ENCODE measurements at places on chromosomes 4 and X.

GRCh38 chr4:134326866-134327265, 125.3 kb upstream of the PABPC4L start:
- no peak for DNase-seq

GRCh38 chr4:138330531-138330930, 88.4 kb upstream of the SLC7A11 start:
- DNase-seq, result no peak

DNA sequence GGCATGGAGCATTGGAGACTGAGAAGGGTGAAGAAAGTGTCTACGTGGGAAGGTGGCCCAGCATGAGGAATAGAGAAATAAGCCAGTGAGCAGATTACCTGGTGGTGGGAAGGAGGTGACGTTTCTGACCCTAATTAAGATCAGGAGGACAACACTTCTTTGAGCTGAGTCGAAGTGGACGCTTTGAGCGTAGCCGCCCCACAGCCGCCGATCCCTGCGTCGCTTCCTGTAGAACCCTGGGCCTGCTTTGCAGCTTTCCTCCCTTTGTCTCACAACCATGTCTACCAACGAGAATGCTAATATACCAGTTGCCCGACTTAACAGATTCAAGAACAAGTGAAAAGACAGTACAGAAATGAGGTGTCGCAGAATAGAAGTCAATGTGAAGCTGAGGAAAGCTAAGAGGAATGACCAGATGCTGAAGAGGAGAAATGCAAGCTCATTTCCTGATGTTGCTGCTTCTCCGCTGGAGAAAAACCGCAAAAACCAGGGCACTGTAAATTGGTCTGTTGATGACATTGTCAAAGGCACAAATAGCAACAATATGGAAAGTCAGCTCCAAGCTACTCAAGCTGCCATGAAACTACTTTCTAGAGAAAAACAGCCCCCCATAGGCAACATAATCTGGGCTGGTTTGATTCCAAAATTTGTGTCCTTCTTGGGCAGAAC, 6.4 kb upstream of the ANTXR2 start:
- no peak for DNase-seq

DNA sequence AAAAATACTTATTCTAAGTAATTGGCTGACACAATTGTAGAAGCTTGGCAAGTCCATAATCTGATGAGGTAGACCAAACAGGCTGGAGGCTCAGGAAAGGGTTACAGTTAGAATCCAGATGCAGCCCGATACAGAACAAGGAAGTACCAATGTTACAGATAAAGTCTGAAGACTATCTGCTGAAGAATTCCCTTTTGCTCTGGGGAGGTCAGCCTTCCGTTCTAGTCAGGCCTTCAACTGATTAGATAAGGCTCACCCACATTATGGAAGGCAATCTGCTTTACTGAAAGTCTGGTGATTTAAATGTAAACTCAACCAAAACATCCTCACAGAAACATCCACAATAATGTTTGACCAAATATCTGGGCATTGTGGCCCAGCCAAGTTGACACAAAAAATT, 7.4 kb upstream of the DYNLT3 start:
- DNase-seq, result no peak

GRCh38 chrX:139297638-139298037, 232.9 kb upstream of the F9 start:
- DNase-seq, result no peak

GRCh38 chrX:17411205-17411604, 36.2 kb downstream of the NHS start:
- DNase-seq, result no peak

- no peak for DNase-seq
These were observed 216.4 kb downstream of the TECRL start for GRCh38 chr4:64192731-64193412.

DNA sequence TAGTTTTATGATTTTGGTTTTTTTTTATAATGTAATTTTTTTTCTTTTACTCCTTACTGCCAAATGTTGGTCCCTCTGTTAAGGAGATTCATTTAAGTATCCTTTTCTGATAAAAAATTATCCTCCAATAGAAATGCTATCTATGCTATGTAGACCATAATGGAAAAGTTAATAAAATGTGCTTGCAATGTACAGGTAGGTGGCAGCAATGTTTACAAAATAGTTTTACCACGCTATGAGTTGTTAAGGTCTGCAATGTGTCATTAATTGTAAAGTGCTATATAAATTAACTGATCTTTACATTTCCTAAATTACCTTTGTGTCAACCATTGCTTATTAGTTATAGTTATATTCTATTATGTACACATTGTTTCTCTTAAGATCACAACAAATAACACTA, 3.8 kb upstream of the CENPC start:
- DNase-seq, result no peak

DNA sequence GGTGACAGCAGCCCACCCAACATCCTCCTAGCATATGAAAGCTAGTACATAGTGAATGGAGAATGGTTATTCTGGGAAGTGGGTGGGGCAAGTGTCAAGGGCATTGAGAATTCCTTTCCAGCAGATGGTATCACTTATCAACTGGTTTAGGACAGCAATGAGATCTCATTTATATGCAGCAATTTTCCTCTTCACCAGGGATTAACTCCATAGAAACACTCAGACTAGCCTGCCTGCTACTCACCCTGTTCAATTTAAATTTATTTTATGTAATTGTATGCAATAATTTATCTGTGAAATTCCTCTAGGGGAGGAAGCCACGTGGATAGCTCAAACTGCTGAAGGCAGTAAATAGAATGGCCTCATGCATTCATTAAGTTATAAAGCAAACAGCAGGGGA, 101.6 kb upstream of the MID1IP1 start:
- no peak for DNase-seq

GRCh38 chrX:70172221-70172620, 5.1 kb upstream of the DGAT2L6 start:
- no peak for DNase-seq

GRCh38 chrX:153933748-153934147, 1.1 kb downstream of the NAA10 start:
- DNase-seq, result no peak

DNA sequence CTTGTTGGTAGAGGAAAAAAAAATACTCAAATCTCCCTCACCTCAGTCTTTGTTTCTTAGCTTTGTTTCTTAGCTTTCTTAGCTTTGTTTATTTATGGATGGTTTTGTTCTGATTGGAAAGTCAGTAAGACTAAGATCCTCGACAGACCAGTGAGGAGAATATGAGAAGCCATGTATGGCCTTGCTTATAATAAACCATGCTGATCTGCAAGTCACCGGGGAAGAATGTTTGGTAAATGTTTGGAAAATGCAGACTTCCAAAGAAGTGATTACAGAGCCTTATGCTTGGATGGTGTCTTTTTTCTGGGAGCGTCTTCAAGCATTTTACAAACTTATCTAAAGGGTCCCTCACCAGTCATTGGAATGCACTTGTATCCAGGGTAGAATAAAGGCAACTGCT, 90.1 kb upstream of the NOCT start:
- DNase-seq, result no peak

GRCh38 chr4:1012034-1012739, 761 bp downstream of the FGFRL1 start:
- DNase-seq, result peak; percentile 81

DNA sequence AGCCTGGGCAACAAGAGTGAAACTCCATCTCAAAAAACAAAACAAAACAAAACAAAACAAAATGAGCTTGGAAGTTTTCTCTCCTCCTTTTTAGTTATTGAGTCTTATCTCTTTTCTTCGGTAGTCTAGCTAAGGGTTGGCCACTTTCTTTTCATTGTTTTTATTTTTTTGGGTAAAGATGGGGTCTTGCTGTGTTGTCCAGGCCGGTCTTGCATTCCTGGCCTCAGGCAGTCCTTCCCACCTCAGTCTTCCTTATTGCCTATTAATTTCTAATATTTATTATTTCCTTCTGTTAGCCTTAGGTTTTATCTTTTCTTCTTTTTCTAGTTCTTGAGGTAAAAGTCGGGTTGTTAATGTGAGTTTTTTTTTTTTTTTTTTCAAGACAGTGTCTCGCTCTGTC, 16.4 kb downstream of the METAP1 start:
- DNase-seq, result no peak

GRCh38 chrX:72676465-72676864, 37.6 kb downstream of the PHKA1 start:
- DNase-seq, result no peak

GRCh38 chr4:20119141-20119540, 132.6 kb upstream of the SLIT2 start:
- DNase-seq, result no peak

DNA sequence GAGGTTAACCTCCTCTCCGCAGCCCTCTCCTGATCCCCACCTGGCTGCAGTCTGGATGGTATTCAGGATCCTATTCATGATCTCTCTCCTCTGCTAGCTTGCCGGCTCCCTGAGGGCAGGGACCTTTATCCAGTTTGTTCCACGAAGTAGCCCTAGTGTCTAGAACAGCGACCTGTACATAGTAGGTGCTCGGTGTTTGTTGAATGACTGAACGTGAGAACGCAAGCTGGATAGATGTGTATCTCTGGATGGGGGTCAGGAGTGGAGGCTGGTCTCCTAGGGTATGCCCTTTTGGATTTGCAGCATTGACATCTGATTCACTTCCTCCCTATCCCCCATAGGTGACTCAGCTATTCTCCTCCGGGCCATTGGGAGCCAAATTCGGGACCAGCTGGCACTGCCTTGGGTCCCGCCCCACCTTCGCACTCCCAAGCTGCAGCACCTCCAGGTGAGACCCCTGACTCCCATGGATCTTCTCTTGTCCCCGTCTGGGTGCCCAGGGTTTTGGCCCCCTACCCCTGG, 7.3 kb downstream of the CCDC22 start:
- no peak for DNase-seq

GRCh38 chr4:176671532-176671931, 121.2 kb downstream of the VEGFC start:
- no peak for DNase-seq

- DNase-seq, result no peak
These were observed 1071.2 kb upstream of the LCORL start for GRCh38 chr4:19092797-19093196.

DNA sequence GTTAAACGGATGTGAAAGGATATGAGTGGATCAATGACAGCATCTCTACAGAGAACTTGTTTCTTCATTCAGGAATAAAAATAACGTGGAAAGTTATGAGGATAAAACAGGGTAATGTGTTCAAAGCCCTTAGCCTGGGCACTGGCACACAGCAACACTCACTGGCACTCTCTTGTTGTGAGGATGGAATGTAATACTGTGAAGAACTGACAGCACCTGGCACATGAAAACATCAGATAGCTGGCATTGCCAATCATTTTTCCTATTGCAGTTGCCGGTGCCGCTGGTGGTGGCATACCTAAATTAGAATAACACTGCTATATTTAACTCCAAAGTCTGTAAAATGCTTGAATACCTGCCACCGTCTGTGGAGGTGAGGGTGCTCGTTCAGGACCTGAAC, 1061.2 kb downstream of the DMD start:
- DNase-seq, result no peak

GRCh38 chrX:31228909-31229308, 157.1 kb upstream of the FTHL17 start:
- no peak for DNase-seq

- DNase-seq, result no peak
These were observed 466 bp downstream of the DLG3 start for GRCh38 chrX:70444946-70445656.

- no peak for DNase-seq
These were observed 354.0 kb downstream of the HS3ST1 start for GRCh38 chr4:11074581-11075241.

GRCh38 chr4:142085513-142086292, 449.3 kb downstream of the IL15 start:
- no peak for DNase-seq

DNA sequence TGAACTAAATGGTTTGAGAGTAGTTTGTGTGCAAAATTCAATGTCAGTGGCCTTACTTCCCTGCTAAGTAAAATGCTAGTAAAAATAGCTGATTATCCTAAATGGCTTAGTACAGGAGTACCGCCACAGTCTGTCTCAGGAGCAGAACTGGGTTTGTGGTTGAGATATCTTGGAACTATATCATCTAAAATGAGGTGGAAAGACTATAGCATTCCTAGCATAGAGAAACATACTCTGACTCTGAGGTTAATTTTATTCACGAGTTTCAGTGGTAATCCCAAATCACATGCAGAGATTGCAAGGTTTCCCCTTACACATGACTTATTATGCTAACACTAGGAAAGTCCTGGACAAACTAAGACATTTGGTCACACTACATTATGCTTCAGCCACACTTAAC, 70.4 kb downstream of the OR13H1 start:
- DNase-seq, result no peak

GRCh38 chrX:136858007-136858756, 22.3 kb downstream of the RBMX start:
- no peak for DNase-seq

DNA sequence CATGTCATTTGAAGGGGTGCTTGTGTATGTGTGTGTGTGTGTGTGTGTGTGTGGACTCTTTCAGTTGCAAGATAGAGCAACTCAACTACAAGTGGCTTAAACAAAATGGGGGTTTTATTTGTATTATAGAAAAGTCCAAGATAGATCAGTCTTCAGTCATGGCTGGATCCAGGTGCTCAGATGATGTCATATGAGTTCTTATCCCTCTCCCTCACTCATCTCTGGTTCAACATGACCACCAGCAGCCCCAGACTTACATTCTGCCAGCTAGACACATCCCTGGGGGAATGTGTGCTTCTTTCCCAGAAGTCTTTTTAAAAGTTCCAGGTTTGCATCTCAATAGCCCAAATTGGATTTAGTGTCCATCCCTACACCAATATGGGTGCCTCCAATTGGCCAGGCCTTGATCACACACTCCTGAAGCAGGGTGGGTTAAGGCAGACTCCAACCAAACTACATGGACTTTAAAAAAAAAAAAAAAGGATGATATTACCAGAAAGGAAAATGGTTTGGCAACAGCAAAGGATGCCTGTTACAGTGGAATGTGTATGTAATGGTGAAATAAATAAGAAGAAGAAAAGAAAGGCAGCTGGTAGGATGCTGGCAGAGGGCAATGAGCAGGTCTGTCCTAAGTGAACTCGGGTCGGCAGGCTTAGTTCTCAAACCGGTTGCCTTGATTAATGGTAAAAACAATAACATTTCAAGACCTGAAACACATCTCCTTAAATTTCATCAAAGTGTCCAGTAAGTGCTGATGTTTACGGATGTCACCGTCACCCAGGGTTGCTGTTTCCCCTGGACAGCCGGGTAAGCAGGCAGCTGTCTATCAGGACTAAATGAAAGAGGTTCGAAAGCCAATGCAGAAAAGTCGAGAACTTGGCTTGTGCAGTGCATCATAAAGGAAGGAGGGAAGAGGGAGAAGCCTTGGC, 107.7 kb downstream of the SMIM20 start:
- no peak for DNase-seq

- DNase-seq, result peak; percentile 84
These were observed at the start of gene ELF4 for GRCh38 chrX:130110379-130111219. Gene ELF4 (minus strand): TSS chrX:130110497. CDS start chrX:130081330, 29,167 bp downstream.

- no peak for DNase-seq
These were observed 100.1 kb upstream of the VCX3B start for GRCh38 chrX:8364369-8365141.

DNA sequence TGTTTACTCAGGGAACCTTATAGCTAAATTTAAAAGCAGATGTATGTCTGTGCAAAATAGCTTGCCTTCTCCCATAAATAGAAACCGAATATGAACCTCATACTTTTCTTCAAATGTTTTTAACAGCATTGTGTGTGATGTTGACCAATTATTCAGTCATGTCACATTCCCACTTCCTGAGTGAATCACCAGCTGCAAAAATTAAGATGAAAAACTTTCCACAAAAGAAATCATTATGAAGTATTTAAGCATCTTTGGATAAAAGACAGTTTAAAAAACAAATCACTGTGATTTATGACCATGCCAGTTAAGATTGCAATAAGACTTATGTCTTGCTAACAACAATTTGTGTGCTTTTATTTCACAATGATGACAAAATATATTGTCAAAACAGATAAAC, 220.1 kb downstream of the PDGFC start:
- DNase-seq, result no peak
